ENCODE measurements at places on chromosomes 1 and 21.

- DNase-seq: no peak
These were observed 56.6 kb upstream of the EDN2 start for GRCh38 chr1:41540886-41541591.

DNA sequence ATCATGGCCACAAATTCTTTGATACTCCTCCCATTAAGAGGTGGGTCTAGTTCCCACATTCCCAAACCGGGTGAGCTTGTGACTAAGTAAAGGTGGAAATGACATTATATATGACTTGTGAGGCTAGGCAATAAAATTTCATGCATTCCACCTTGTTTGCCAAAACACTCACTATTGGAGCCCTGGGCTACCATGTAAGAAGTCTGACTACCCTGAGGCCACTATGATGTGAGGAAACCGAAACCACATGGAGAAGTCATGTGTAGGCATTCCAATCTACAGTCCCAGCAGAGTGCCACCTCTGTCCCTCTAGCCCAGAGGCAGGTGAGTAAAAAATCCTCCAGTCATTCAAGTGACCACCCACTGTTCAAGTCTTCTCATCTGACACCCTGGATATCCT, 17.9 kb upstream of the SMG7 start:
- no peak for DNase-seq

- no peak for DNase-seq
These were observed 133.2 kb downstream of the PROX1 start for GRCh38 chr1:214120951-214121350.

DNA sequence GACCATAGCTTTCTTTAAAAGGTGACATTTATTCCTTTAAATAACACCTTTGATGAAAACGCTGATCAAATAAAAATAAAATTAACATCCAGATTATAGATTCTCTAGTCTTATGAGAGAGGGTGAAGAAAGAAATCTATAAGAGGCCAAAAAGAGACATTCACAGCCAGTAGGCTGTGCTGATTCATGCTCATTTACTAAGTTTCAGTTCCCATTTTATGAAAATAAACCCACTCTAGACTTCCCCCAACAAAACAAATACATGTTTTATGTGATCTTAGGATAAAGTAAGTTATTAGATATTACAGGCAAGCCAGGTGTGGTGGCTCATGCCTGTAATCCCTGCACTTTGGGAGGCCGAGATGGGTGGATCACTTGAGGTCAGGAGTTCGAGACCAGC, 21.1 kb downstream of the ESRRG start:
- DNase-seq: no peak

Data from HL-60 (cell line).